ENCODE measurements at places on chromosomes 1 and 21.

- peak; percentile 25 for DNase-seq
These were observed 30.7 kb upstream of the ACTRT2 start for GRCh38 chr1:2990376-2991115.

- DNase-seq: no peak
These were observed 2.1 kb downstream of the ADORA1 start for GRCh38 chr1:203129501-203130231.

GRCh38 chr21:28152732-28153131 lies 839.9 kb downstream of the LTN1 start:
- no peak for DNase-seq

DNA sequence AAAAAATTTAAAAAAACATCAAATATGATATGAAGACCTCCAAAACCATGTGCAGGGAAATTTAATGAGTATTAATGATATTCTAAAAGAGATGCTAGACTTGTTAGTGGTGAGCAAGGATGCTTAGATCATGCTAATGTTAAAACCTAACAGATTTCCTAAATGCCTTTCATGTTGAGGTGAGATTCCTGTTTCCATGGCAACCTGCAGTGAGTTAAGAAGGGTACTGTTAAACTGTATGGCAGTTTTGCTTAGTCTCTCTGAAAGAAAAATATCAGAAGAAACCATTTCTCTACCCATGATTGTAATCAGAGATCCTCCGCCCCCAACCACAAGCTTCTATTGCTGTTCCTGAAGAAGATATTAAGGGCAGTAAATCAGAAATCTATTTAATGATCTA lies 321.6 kb upstream of the LRRC7 start:
- no peak for DNase-seq

GRCh38 chr1:6271554-6271953 lies 10.7 kb upstream of the GPR153 start:
- DNase-seq: peak; percentile 71

DNA sequence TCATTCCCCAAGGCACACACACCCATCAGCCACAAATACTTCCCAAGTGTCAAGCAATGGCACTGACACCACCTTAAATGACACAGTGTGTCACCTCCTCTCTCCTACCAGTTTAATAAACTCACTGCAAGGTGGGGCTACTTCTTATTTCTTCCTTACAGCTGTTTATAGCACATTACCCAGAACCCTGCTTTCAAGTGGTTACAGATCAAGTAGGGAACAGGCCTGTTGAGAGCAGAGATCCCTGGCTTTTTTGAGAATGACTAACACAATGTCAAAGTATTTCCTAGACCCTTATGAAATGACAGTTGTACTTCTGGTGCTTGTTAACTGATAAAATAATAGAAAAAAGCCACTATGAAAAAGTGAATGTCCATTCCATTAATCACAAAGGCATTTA lies 19.8 kb downstream of the ZBTB17 start:
- DNase-seq: no peak

Measured in mucosa of descending colon (tissue), 3 donors.